ENCODE measurements at places on chromosomes 2 and 18.

- DNase-seq: no peak
These were observed at the start of gene SERPINB5 for GRCh38 chr18:63476668-63477067. TSS of gene SERPINB5 (plus strand) at chr18:63476958. CDS start at chr18:63484429, 7,471 bp downstream.

DNA sequence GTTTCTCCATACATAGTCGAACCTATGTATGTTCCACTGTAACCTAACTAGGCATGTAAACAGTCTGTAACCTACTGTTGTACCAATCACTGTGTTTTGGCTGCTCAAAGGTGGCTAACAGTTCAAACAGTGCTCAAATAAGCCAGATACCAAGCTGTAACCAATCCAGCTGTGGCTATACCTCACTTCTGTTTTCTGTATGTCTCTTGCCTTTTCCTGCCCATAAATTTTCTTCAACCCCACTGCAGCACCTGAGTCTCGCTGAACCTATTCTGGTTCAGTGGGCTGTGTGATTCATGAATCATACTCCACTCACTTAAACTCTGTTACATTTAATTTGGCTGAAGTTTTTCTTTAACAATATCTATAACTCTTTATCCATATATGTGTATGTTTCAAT, 340.7 kb downstream of the LPIN1 start:
- DNase-seq: no peak

DNA sequence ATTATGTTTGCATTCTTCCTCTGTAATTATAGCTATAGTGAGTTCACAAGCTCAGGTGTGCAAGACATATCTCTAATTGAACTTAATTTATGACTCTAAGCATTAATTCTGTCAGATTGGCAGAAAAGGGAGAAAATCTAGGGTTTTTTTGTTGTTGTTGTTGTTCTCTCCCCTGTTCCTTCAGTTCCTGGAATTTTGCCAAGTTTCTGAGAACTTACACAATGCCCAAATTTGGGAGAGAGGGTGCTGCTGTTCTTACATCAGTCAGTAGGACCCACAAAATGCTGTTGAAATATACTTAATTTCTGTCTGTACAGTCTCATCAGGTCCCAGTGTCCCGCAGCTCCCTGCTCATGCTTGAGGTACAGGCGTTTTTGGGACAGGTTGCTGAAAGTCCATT, 221.8 kb upstream of the RBMS1 start:
- no peak for DNase-seq

GRCh38 chr2:108118996-108119395, 120.8 kb upstream of the SULT1C3 start:
- no peak for DNase-seq

GRCh38 chr18:6409933-6410332, 4.8 kb downstream of the L3MBTL4 start:
- no peak for DNase-seq

GRCh38 chr2:15808944-15809343, 131.4 kb upstream of the MYCN start:
- DNase-seq: no peak

- DNase-seq: no peak
These were observed 551.4 kb downstream of the NRXN1 start for GRCh38 chr2:50480507-50480906.

- DNase-seq: no peak
These were observed 34.2 kb downstream of the FBXO36 start for GRCh38 chr2:229956491-229956890.
